ENCODE measurements at places on chromosomes 12 and 14.
A peak's percentile ranks its signal among the peaks of the same experiment; 100 is the strongest.

GRCh38 chr12:120227233-120228040, 26.5 kb upstream of the RPLP0 start:
- no peak for DNase-seq

GRCh38 chr12:41242603-41243002, 54.5 kb downstream of the PDZRN4 start:
- no peak for DNase-seq

DNA sequence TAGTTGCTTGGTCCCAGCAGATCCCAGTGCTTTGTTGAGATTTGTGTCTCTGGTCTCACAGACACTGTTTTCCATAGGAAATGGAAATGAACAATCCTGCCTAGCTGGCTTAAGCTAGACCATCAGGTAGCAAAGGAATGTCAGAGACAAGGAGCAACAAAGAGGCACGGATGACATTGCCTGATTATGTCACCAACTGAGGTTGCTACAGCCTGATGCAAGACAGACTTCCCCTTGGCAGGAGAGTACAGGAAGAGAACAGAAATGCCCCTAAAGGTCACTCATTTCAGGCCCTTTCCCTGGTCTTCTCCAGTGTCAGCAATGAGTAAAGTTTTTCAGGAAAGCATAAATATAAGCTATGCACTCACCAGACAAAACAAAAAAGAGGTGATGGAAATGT, 2.0 kb upstream of the PRB2 start:
- DNase-seq, result no peak

- DNase-seq, result peak; percentile 52
Measured at GRCh38 chr14:106417224-106418049, 891.1 kb downstream of the TMEM121 start.

DNA sequence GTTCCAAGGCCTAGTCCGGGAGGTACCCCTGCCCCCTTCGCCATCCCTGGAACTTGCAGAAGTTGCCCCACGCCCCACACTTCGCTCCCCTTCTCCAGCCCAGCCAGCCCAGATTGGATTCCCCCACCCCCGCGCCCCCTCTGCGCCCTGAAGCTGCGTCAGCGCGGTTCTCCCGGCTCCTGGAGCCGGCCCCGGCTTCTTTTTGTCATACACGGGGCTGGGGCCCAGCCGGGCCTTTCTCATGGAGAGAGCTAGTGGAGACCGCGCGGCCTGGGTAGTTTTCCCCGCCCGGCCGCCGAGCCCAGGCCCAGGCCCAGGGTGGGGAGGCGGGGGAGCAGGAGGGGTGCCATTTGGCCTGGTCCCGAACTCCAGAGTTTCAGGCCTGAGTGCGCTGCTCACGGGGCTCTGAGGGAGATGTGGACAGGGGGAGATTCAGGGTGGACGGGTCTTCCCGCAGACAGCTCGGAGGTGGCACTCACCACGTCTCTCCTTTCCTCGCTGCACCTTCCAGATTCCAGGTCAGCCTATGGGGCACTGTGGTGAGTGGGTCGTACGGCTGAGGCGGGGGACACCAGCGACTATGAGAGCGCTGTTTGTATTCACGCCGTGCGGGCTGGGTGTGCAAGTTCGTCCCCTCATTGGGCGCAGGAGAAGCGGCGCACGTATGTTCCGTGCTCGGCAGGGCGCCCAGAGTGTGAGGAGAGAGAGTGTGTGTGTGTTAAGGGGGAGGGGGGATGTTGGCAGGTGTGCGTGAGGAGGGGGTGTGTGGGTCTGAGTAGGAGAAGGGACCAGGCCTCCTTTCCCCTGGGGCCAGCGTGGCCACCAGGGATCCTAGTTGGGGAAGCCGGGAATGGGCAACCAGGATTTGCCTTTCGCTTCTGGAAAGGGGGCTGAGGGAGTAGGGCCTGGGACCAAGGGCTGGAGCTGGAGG, 785 bp upstream of the LHX5 start:
- no peak for DNase-seq

DNA sequence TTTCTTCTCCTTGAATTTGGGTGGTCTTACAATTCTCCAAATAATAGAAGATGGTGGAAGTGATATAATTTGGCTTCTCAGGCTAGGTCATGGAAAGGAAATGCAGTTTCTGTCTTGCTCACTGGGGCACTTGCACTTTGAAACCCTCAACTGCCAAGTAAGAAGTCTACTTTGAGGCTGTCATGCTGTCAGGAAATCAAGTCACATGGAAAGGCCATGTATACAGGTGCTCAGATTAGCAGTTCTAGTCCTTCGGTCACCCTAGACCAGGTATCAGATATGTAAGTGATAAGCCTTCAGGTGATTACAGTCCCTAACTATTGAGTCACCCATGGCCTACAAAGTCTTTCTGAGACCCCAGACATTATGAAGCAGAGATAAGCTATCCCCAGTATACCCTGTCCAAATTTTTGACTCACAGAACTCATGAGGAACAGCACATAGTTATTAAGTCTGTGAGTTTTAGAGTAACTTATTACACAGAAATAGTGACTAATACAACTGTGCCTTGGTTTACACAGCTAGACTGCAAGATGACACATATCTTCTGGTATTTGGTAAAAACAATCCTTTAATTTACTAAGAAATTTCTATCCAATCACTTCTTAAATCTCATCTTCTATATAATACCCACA, 26.3 kb upstream of the BBS10 start:
- DNase-seq, result no peak

- no peak for DNase-seq
Measured at GRCh38 chr14:46820291-46820690, 168.7 kb upstream of the RPL10L start.
